ENCODE measurements at places on chromosomes 7 and 10.
A peak's percentile ranks its signal among the peaks of the same experiment; 100 is the strongest.

DNA sequence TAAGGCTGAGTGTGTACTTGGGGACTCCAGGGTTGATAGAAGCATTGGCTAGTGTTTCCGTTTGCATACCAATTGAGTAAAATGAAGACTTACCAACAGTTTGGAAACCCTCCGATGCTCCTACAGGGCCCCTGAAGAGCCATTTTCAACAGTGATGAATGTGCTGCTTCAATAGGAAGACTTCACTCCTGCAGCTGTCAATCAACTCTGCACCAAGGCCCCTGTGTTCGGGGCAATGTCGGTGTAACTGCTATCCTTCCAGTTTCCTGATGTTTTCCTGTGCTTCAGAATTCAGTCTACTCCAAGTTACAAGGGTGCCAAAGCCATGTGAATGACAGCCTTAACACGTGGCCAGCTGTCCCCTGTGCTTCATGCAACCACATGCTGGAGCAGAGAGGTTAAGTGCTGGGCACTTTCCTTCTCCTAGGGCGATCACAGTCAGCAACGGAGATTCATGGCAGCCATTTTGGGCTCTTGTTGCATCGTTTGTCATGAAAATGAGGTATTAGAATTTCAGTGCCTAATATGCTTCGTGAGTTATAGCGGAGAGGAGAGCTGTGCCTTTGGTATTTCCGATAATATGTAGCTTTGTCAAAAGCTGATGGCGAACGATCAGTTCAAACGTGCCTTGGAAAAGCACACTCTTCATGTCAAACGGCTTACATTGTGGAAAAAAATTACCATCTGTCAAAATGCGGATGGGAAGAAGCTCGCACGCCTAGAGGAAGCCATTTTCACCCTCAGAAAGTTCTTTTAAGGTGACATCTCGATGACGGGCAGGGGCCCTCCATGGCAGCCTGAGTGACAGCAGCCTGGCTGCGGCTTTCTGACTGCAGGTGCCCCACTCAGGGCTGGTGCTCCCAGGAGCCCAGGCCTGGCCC, 287.8 kb downstream of the ACTR3B start:
- no peak for DNase-seq

- DNase-seq = no peak
These were observed 28.1 kb downstream of the LRRC4 start for GRCh38 chr7:128003167-128003566.

DNA sequence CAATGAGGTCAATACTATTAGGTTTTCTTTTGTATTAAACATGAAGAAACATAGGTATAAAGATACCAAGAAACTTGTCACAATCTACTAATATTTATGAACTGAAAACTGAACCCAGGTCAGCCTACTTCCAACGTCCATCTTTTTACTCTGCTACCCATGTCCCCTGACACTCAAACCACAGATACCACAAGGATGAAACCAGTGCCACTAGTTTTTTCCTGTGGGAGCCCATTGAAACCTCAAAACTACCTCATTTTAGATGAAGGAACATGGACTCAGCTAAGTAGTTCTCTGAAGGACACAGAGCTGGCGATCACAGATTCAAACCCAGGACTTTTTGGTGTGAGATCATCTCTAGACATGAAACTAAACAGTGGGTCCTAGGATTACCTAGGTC, 6.8 kb downstream of the TET1 start:
- DNase-seq = no peak

DNA sequence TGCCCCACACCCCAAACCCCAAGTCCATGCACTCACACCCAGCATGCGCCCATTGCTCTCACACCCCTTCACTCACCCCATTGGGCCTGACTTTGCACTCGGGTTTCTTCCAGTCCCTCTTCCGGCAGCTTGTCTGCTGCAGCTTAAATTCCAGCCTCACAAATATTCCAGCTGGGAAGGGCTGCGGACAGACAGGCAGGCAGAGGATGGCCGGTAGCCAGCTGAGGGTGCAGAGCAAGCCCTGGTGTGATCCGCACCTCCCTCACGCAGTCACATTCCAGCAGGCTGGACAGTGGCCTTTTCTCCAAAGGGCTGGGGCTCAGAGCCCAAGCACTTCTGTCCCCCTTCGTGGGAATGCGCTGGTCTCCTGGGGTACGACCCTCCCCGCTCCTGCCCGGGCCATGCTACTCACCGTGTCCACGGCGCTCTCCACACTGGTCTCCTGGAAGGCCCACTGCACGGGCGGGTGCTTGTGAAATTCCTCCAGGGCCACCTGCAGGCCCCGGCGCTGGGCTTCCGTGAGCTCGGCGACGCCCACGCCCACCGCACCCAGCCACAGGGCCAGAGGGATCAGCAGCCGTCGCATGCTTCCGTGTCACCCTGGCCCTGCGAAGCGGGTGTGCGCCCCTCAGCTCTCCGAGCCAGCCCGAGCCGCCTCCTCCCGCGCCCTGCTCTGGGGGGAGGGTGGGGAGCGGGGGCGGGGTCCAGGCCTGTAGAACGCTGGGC, 1.2 kb downstream of the RARRES2 start:
- DNase-seq = no peak

DNA sequence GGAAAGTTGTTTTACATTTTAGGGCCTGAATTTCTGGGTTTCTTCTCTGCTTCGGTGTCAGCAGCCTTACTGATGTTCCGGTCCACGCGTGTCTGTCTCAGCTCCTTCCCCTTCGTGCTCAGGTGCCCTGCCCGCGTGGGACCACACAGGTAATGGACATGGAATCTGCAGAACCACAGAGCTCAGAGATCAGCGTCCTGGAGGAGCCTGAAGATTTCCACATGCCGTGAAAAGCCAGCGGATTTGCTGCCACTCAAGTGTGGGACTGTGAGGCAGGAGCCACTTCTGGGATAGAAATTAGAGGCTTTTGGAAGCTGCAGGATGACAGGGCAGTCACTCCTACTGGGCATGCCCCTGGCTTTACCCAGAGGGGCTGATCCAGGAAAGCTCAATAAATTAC, 666.1 kb upstream of the FOXK1 start:
- DNase-seq = no peak

GRCh38 chr7:120941064-120941463, 9.5 kb upstream of the ING3 start:
- peak; percentile 15 for DNase-seq

DNA sequence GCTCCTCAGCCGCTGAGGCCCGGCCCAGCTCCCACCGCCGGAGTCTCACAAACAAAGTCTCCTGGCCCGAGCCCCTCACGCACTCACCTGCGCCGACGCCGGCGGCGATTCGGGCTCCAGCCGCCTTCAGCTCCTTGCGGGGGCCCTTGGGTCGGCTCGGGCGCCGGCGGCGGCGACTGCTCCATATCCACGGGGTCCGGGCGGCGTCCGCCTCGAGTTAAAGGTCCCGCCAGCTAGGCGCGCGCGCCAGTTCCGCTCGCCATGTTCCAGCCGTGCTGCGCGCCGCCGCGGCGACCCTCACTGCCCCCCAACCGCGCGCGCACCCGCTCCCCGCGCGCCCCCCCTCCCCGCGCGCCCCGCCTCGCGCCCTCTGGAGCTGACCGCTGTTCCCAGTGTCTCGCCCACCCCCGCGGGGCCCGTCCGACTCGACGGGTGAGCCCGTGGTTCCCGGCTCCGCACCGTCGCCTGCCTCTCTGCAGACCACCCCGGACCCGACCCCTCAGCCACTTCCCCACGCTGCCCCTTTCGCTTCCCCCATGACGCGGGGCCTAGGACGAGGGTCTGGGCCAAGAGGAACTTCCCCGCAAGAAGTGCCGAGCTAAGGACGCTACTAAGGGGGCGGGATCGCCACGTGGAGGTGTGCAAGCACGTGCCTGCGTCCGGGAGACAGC, 396.1 kb downstream of the ZNF33B start:
- no peak for DNase-seq

- DNase-seq = no peak
These were observed 24.2 kb downstream of the CFAP69 start for GRCh38 chr7:90269163-90269562.

GRCh38 chr7:50397320-50397970, 52.7 kb downstream of the FIGNL1 start:
- DNase-seq = no peak

GRCh38 chr7:87653178-87653577, 25.0 kb downstream of the RUNDC3B start:
- DNase-seq = no peak

GRCh38 chr10:86773498-86773897, 17.1 kb downstream of the BMPR1A start:
- no peak for DNase-seq

DNA sequence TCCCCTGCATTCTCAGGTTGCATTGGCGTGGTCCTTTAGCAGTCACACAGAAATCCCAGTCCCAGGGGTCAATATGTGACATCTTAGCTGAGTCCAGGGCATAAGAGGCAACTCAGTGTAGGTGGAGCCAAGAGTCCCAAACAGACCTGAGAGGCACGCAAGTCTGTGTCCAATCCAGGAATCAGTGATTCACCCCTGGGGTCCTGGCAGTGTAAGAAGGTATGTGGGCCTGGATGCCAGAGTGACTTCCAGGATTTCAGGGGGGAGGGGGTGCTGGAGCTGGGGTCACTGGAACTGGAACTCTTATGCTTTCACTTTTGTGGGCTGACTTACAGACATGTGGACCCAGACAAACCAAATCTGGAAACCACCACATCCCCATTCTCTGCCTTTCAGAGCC, 26.8 kb downstream of the FRMPD2 start:
- DNase-seq = peak; percentile 92

DNA sequence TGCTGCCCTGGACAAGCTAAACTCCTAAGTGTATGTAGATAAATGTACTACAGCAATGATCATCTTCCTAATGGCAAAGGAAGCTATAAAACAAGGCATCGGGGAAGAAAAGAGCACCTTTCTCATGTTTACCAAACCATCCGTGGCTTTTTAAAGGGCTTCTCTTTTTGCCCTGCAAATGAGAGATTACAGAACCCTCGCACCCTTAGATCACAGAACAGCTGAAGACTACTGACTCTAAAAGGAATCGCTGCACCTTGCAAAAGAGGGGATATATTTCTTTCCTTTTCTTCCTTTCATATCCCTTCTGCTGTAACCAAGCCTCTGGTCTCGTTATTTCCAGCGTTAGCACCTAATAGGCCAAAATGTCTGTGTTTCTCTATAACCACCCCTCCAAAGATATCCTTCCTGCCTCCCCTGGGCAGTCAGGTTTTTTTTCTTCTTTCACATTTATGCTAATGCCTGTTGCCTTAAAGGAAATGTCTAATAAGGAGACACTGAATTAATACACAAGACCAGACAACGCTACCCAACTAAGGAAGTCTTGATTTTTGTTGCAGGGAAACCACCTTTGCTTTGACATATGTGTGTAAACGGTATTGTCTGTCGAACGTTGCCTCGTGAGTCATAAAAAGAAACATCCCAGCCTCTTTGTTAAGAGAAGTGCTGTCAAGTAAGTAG, 10.5 kb downstream of the ST8SIA6 start:
- no peak for DNase-seq

- DNase-seq = no peak
These were observed 1015.8 kb downstream of the SORCS3 start for GRCh38 chr10:105656856-105657255.

GRCh38 chr10:14753441-14753840, 21.3 kb downstream of the FAM107B start:
- DNase-seq = no peak

GRCh38 chr10:103638948-103639347, 145.4 kb downstream of the NEURL1 start:
- no peak for DNase-seq

- DNase-seq = no peak
These were observed 171.4 kb downstream of the BTAF1 start for GRCh38 chr10:92094960-92095359.

- DNase-seq = no peak
These were observed 41.4 kb upstream of the ZMIZ1 start for GRCh38 chr10:79027147-79028055.

- DNase-seq = no peak
These were observed 42.8 kb upstream of the WNT8B start for GRCh38 chr10:100419911-100420449.

DNA sequence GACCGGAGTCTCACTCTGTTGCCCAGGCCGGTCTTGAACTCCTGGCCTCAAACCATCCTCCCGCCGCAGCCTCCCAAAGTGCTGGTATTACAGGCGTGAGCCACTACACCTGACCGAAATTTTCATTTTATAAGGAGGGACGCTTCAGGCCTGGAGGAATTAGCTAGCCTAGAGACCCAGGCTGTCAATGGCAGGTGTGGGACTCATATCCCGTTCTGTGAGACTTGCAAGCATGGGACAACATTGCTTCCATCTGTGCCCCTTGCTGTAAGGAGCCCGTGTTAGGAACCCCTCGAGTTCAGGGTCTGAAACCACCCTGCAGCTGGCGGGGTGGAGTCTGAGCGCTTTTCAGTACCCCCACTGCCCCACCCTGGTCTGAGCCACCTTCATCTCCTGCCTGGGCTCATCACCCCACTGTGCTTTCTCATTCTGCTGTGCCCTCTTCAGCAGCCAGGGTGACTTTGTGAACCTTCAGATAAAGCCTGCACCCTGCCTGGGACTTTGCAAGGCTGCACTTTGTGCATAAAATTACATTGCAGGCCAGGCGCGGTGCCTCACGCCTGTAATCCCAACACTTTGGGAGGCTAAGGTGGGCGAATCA, 1.3 kb upstream of the DAGLB start:
- DNase-seq = no peak

DNA sequence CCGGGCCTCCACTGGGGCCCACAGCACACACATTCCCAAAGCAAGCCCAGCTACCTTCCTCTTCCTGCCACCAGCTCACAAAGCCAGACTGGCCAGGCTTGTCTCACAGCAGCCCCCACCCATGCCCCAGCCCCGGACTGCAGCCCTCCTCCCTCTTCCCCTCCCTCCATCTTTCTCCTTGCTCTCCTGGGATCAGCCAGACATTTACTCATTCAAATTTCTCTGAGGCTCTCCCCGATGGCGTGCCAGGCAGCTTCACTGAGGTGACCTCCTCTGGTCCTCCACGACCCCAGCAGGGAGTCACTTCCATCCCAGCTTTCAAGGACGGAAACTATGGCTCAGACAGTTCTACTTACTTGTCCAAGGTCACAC, 187.5 kb downstream of the GRID1 start:
- no peak for DNase-seq

DNA sequence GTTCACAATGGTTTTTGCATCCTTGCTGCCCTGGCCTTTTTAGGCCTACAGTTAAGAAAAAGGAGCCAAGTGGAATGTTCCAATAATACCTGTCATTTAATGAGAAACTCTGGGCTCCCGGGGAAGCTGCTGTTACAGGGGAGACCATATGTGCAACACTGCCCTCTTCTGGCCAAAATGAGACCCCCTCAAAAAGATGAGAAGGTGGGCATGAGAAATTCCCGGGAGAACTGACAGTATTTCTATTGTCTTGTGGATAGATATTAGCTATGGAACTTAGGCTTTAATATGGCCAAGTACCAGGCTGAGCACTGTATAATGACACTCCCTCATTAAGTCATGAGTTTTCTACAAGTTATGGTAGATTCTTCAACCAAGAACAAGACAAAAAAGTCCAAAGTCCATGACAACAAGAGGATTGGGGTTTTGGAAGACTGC, 99.4 kb downstream of the CCDC3 start:
- DNase-seq = peak; percentile 51

DNA sequence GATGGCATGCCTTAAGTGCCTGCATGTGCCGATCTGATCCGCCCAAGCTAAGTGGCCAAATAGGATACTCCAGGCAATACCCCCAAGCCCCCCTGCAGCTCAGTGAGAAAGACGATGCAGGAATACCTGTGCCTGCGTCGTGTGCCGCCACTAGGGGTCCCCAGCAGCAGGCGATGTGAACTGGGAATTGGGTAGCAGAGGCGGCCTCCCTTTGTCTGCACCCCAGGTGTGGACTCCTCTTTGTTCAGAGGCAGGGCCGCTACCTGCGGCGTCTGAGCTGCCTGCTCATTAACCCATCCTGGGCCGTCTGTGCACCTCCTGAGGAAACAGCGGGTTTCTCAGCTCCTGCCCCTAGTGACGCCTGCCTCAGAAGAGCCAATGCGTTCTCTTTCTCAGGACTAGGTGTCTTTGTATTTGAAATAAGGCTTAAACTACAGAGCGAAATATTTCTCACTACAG, 4.8 kb upstream of the CHN2 start:
- peak; percentile 32 for DNase-seq

Measured in RPMI7951 (cell line).